Suppressor macrophage treated with lipopolysaccharide for 1 hour (primary cell): ENCODE measurements at places on chromosomes 7 and 10.

DNA sequence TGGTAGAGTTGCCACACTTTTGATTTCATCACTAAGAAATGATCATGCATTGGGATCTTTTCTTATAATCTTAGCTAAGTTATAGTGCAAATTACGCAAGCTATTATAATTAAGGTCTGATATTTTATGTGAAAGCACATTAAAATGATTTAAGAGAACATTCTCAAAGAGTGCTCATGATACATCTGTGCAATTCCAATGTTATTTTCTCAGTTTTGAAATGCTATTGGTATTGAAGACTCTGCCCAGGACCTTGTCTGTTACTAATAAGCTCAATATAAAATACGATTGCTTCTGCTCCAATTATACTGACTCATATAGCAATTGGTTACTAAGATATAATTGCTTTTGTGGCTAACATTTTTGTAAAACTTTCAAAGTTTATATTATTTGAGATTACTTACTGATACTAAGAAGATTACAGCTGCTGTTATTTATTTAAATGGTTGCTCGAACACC lies 180.9 kb downstream of the ADAM12 start:
- no peak for DNase-seq

- no peak for DNase-seq
Observed at GRCh38 chr7:50555594-50556140, 9.5 kb downstream of the DDC start.

- DNase-seq: no peak
Observed at GRCh38 chr10:86687750-86688149, 19.4 kb downstream of the LDB3 start.

- DNase-seq: no peak
Observed at GRCh38 chr10:61918140-61918539, 16.6 kb downstream of the ARID5B start.

- DNase-seq: peak; percentile 71
Observed at GRCh38 chr10:71396711-71397295, at the start of gene CDH23. TSS of gene CDH23 (plus strand) at chr10:71396920. CDS start at chr10:71439832, 42,912 bp downstream.

DNA sequence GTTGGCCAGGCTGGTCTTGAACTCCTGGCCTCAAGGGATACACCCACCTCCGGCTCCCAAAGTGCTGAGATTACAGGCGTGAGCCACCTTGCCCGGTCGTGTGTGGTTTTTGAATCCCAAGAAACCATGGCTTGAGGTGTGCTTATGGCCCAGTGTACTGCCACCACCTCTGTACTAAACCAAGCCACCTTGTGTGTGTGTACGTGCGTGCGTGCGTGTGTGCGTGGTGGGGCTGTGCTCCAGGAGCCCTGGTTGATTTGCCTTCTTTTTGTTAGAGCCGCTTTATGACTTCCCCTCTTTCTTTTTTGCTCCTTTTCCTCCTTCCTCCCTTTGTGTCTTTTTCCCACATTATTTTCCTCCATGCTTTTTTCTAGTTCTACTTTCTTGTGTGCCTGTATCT lies 121.4 kb downstream of the CAMK1D start:
- DNase-seq: no peak

GRCh38 chr7:29851487-29851886 lies 45.2 kb downstream of the WIPF3 start:
- DNase-seq: no peak

- DNase-seq: no peak
Observed at GRCh38 chr10:23445591-23445990, 6.7 kb downstream of the OTUD1 start.

DNA sequence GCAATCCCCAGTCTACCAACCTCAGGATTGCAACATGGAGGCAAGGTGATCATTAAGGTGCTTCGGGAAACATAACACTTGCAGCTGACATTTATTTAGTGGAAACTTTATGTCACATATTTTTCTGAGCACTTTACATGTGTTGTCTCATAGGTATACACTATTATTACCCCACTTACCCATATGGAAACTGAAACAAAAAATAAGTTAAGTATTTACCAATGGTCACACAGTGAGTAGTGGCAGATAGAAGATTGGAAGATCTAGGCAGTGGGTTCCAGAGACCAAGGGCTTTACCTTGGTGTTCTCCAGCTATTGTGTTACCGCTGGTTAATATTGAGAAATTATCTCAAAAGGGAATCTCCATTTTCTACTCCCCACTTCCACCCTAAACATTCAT lies 1279.1 kb upstream of the SORCS1 start:
- DNase-seq: no peak

DNA sequence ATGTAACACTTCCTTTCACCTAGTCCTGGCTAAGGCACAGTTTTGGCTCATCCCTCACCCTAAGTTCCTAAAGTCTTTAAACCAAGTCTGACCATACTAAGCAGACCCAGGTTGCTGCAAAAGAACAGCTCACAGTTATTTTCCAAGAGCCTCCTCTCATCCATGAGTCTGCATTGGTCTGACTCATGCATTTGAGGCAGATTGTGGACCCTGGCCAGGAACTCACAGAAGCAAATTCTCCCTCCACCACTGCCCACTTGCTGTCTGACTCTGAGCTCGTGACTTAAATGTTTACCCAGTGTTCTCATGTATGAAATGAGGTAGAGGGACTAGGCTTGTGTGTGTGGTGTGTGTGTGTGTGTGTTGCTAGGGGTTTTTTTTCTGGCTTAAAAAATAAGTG lies 1272.8 kb downstream of the TYW1 start:
- no peak for DNase-seq

- no peak for DNase-seq
Observed at GRCh38 chr7:131819891-131820290, 263.5 kb upstream of the PODXL start.

DNA sequence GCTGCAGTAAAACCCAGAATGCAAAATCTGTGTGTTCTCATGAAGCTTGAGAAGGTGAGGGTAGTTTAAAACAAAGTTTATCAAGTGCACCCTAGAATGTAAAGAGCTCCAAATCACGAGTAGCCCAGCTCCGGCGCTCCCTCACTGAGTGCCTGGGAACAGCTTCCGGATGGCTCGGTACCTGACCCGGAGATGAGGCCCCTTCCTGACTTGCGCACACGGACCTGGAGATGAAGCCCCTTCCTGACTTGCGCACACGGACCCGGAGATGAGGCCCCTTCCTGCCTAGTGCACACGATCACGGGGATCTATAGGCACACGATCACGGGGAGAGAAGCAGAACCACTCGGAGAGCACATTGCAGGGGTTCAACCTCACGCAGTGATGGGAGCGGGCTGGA lies 322.1 kb upstream of the RNF32 start:
- DNase-seq: no peak

DNA sequence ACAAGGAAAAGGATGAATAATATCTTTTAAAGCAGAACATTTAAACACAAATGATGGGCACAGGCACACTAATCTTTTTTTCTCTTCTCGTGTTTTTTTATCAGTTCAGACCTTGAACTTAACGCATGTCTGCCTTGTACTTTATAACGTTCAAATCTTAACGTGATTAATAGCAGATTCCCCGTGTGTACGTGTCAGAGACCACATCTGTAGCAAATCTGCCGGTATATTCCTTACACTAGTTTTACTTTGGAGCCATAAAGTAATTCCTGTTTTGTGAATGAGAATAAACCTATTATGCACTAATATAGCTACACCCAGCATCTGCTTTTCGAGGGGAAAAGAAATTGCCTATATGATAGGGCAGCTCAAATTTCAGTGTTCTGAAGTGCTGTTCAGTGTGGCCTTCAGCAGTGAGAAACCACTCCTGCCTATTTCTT lies 166.0 kb upstream of the TCF7L2 start:
- no peak for DNase-seq

DNA sequence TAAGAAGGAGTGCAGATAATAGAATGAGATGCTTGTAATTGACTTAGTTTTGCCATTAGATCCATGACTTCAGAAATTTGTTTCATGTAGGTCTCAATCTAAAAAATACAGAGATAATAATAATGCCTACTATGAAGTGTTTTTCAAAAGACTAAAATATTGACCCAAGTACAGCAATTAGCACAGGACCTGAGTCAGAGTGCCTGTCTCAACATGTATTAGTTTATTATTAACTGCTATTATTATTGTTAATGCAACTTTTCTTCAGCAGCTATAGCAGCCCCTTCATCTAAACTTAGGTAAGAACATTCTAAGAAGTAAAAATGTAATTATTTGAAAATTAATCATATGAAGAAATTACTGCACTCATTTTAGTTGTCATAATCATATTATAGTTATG lies 82.9 kb upstream of the HGF start:
- no peak for DNase-seq

GRCh38 chr7:41955893-41956675 lies 253.2 kb upstream of the INHBA start:
- peak; percentile 50 for DNase-seq
